ENCODE measurements at places on chromosomes 2 and 18.

- DNase-seq: no peak
Measured at GRCh38 chr18:27983780-27984179, 193.2 kb downstream of the CDH2 start.

DNA sequence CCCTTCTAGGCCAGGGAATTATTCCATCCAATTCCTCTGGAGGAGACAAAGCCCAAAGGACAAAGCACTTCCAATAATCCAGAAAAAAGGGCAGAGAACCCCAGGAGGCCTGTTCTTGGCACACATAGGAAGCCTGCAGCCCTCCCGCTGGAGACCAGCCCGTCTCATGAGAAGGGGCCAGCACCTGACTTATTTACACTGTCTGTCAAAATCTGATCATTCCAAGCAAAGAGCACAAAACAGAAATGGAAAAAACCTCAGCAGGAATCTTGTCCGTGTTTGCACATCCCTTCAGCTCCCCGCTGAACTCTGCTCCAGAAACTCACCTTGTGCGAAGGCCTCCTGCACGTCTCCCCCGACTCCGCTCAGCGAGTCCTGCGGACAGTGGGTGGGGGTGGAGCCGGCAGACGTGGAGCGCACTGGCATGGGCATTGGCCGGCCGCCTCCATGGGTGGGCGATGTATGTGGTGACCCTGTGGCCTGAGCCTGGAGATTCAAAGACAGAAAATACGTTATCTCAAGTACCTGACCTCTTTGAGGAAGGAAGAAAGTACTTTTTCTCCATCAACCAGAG lies 46.2 kb upstream of the DNMT3A start:
- no peak for DNase-seq

GRCh38 chr2:69375494-69376353 lies 11.3 kb downstream of the GFPT1 start:
- no peak for DNase-seq

- no peak for DNase-seq
Measured at GRCh38 chr2:86000938-86001312, 104.8 kb downstream of the POLR1A start.

GRCh38 chr2:206160125-206160806 lies 571 bp downstream of the EEF1B2 start:
- no peak for DNase-seq

DNA sequence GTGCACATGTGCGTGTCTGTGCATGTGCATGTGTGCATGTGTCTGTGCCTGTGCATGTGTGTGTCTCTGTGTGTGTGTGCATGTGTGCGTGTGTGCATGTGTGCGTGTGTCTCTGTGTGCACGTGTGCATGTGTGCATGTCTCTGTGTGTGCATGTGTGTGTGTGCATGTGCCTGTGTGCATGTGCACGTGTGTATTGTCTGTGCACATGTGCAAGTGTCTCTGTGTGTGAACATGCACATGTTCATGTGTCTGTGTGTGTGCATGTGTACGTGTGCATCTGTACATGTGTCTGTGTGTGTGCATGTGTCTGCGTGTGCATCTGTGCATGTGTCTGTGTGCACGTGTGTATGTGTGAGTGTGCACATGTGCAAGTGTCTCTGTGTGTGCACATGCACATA lies 277.3 kb downstream of the GALR1 start:
- no peak for DNase-seq

GRCh38 chr2:233707940-233708644 lies 4.6 kb upstream of the UGT1A5 start:
- no peak for DNase-seq

DNA sequence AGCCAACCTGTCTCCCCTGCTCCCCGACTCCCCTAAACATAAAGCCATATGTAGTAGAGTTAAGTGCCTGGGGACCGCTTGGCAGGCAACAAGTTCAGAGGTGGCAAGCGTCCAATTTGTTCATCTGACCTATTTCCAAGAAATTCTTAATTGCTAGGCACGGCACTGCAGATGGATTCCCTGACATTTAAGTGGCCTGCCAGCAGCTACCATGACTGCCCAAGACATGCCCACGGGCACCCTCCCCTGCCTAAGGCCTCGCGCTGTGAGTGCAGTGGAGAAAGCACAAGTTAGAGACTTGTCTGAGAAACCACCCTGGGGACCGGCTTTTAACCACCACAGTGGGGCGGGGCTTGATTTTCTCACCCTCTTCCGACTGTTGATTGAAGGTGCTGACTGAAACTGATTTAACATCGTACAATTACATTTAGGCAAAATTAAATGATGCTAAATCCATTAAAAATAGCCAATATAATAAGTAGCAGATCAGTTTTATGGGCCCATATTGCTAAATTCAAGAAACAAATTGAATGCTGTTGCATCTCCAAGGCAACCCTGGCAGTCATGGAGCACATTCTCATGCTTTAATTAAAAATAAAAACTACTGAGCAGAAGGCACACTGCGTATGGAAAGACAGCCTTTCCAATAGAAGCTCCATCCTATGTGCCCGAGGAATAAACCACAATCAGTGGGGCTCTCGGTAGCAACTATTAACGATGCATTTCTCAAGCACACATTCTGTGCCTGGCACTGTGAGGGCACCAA lies 163.6 kb upstream of the ACAA2 start:
- no peak for DNase-seq

- no peak for DNase-seq
Measured at GRCh38 chr2:3594493-3595281, at the start of gene COLEC11. Gene COLEC11, plus strand, starts transcription at chr2:3595112. Its CDS starts 9,229 bp downstream, at chr2:3604341.

- DNase-seq: no peak
Measured at GRCh38 chr2:133194777-133195335, 373.4 kb downstream of the NCKAP5 start.

DNA sequence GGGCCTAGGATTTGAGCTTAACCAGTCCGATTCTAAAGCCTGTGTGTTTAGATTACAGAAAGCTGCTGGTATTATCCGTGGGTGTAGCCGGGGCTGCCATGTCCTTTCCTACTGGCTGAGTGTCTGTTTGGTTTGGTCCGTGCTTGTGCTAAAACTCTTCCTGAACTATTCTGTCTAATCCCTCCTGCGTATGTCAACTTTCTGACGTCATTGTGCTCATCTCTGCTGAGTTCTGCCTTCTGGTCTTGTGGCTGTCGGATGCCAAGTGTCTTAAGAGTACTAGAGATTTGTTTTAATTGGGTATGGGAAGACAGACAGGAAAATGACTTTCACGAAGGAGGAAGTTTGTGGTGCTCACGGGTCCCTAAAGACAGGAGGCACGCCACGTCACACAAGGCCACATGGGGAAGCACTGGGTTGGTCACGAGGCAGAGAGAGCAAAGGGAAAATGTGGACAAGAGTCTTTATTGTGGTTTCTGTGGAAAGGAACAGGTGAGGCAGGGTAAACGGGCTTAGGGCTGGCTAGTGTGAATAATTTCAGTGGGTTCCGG lies 31.8 kb upstream of the NTSR2 start:
- DNase-seq: no peak

- no peak for DNase-seq
Measured at GRCh38 chr2:126637386-126637785, 18.6 kb upstream of the GYPC start.

DNA sequence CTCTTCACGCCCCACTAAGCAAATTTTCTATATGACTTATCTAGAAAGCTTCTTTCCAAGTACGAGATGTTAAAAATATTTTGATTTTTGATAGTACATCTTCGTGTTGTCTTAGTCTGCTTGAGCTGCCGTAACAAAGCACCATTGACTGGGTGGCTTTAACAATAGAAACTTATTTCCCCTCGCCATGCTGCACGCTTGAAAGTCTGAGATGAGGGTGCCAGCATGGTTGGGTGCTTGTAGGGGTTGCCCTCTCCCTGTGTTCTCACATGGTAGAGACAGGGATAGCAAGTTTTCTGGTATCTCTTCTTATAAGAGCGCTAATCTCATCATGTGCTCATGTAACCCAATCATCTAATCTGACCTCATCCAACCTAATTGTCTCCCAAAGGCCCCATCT lies 106.2 kb downstream of the TANC1 start:
- no peak for DNase-seq
